NCI-H1092 (cell line): ENCODE measurements at places on chromosomes 5 and 9.

DNA sequence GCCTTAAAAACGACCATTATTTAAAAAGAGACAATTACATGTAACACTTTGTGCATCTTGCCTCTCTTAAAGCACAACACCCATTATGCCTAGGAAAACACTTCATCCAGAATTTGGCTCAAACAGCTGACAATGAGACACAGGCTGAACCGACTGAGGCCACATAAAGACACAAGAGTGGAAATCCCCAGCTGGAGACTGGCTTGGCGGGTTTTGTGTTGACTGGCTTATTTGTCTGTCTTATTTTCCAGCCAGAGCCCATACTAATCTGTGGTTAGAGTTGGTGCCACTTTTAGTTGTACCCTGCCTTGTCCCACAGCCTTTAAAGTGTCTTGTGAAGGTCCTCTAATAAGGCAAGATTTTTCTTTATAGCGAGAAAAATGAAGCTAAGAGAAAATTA is 21.2 kb downstream of the TRIM14 start:
- DNase-seq: peak; percentile 23

GRCh38 chr9:129263836-129264235 is 85.8 kb upstream of the IER5L start:
- no peak for DNase-seq

- DNase-seq: no peak
These were observed 63.3 kb downstream of the CARTPT start for GRCh38 chr5:71782393-71782770.

DNA sequence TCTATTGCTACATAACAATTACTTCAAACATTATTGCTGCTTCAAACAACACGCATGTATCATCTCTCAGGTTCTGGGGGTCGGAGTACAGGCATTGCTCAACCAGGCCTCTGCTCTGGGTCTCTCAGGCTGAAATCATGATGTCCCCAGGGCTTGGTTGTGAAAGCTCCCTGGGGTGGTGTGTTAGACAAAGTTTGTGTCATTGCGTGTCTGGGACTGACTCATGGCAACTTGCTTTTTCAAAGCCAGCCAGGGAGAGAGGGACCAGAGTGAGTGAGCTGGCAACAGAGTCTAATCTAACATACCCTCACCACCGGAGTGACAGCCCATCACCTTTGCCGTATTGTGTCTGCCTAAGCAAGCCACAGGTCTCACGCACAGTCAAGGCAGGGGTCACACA is 259.2 kb upstream of the NFIL3 start:
- DNase-seq: no peak

GRCh38 chr5:139417214-139417613 is 13.3 kb upstream of the SPATA24 start:
- no peak for DNase-seq

DNA sequence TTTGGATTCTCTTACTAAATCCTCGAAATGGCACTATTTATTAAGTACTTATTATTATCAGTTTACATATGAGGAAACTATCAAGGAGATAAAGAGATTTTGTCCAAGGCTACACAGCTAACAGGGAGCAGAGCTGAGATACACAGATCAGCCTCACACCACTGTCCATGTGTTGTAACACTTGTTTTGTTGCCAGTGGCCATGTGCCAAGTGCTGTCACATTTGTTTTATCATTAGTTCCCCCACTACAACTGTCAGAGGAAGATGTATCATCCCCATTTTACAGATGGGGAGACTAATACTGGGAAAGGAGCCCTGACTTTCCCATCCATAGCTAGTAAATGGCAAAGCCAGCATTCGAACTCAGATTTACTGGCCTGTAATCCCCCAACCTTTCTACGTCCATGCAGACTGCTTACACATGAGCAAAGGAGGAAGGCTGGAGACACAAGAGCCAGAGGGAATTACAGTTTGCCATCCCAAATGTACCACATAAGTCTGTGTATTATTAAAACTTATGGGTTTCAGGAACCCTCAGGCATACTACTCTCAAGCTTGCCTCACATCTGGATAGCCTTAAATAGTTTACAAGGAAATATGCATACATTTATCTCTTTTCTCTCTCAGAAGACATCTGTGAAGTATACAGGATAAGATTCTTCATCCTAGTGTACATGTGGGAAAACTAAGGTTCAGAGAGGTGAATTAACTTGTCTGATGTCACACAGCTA is 25.1 kb downstream of the PAPPA start:
- no peak for DNase-seq

DNA sequence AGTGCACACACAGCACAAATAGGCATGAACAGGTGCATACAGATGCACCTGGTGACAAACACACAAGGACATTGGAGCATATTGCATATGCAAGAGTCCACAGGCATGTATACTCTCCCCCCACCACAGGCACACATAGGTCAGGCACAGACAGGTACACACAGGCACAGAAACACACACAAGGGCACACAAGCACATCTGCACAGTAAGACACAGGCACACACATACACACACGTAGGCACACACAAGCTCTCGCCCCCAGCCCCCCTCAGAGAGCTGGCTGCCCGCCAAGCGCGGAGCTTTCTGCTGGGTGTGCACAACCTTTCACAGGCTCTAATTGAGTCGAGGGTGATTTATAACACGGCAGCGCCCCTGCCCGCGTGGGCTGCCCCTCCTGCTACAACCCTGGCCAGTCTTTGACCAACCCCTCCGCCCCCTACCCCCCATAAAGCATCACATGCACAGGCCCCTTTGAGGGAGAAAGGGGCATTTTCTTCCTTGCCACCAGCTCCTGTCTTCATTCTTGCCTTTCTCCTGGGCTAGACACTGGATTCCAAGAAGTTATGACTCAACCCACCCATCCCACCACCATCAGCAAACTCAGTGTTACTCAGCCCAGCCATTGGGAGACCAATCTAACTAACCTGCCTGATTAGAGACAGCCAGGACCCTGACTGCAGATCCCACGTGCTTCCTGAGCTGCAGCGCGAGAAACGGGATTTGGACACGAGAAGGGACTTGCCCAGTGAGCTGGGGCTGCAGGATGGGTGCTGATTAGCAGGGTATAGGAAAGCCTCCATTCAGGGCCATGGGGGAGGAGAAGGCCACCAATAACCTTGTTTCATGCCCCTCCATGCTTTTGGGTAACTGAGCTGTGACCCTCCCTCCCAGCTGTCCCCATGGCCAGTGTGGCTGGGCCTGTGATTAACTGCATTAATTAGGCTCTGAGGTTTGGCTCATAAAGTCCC is 42.8 kb upstream of the PSD2 start:
- DNase-seq: no peak

DNA sequence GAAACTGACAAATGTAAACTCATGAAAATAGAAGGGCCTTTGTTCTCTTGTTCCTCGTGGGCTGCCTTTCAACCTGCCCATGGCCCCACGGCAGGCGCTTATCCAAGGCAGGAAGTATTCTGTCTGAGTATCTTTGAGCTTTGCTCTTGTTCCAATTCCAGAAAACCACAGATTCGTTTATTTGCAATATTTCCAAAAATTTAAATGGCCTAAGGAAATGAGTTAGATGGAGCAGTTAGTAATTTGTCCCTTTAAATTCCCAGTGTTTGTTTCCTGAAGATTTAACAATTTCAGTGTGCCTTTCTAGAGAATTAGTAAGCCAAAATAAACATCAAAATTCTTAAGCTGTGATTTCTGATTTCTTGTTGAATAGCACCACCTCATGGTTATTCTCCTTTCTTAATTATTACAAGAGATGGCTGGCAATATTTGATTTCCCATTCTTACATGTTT is 299.4 kb upstream of the RASA1 start:
- no peak for DNase-seq

DNA sequence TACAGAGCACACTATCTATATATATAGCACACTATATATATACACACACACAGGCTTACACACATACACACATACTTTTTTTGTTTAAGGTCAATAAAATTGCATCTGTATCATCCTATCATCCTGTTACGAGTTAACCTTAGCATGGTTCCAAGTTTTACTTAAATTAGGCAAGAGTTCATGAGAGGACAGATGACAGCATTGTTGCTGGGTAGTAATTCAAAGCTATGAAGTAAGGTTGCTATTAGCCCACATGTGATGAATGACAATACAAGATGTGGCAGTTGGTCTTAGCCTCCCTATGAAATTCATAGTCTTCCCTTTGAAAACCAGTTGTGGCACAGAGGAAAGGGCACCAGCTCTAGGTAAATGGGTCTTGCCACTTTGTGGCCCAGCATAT is 438.1 kb downstream of the ACTL7B start:
- DNase-seq: no peak

GRCh38 chr5:111574311-111574710 is 62.0 kb upstream of the STARD4 start:
- DNase-seq: no peak

DNA sequence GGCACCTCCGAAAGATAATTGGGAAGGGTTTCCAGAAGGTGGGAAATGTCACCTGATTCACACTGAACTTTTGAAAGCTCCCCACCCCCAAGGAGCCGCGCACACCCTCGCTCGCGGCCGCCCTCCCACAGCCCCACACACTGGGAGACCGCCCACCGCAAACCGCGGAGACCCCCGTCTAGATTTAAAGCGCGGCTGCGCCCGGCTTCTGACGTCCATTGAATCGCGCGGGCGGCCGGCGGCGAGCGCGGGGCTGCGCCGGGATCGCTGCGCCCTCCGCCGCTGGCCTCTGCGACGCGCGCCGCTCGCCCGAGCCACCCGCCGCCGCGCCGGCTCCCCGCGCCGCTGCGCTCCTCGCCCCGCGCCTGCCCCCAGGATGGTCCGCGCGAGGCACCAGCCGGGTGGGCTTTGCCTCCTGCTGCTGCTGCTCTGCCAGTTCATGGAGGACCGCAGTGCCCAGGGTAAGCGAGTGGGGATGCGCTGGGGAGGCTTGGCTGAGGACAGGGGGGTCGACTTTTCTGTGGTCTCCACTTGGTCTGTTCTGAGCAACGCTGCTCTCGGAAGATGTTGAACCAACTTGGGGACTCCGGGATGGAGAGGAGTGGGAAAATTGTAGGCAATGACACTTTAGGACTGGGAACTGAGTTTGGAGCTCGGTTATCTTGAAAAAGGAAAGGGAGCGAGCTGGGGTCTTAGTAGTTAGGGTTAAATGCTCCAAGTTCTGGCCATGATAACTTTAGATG is at the start of gene FST:
Gene FST (plus strand): TSS at position 214 of the 743 bp plus-strand sequence. CDS start 163 bp downstream, at position 377.
- DNase-seq: no peak

DNA sequence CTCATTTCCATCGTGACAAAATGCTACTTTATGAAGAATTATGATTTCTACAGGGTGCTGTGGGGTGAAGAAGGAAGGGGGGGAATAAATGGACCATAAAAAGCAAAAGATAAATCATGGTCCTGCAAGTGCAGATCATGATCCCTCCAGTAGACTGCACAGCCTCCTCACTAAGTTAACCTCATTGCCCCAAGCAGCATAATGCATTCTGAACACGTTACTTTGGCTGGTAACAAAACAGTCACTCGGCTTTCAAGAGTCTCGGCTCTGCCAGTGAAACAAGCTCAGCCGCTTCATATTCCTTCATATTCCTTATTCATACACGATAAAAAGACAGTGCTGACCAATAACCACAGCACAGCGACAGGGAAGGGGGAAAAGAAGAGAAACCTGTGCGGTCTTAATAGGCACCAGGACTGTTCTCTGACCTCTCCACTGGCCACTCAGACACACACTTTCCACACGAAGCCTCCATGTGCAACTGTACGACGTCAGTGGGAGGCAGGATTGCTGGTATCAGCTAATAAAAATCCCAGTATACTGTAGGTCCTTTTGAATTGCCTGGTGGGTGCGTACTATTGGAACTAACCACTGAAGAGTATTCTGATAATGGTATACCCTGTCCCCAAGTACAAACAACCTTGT is 60.5 kb downstream of the ANKH start:
- DNase-seq: no peak

DNA sequence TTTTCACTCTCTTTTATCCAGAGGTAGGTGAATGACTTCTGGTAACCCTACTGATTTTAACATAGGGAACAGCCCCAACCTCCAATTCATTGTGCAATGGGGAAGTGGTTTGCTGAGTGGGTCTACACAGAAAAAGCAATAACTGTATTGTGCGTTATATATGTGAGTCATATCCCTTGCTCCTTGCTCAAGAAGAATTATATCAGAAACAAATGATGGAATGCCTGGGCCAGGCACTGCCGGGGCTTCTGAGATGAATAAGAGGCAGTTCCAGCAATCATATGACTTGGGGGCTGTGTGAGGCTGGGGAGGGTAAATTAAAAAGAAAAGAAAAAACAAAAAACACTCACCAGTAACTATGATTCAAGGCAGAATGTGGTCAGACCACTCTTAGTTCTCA is 79.2 kb upstream of the ABCA1 start:
- no peak for DNase-seq

DNA sequence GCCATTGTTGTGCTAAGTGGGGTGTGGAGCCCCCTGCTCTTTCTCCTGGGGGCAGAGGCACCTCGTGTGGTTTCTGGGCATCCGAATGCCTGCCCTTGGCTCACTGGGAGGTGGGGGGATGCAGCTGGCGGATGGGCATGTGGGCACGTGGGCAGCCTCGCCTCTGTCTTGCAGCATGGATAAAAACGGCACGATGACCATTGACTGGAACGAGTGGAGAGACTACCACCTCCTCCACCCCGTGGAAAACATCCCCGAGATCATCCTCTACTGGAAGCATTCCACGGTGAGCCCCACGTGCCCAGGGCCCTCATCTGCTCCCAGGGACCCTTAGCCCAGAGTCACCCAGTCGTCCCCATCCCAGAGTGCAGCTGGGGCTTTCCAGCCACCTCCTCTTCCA is 25.3 kb downstream of the PTGES2 start:
- no peak for DNase-seq

- DNase-seq: no peak
These were observed 76.6 kb downstream of the KCNN2 start for GRCh38 chr5:114438471-114438870.

DNA sequence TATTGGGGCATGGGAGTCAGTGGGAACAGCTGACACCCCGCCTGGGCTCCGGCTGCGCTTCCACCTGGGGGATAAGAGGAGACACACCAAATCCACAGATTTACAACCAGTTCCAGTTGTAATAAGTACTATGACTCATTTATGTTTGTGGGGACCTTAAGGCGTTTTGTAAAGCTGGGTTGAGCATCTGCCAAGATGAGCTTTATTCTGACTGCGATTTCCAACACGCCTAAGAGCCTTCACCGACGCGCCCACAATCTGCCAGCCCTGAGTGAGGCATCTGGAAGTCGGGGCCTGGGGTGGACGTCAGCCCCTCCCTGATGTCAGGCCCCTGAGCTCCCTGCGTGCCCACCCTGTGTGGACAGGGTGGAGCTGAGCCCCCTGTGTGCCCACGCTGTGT is 14.3 kb upstream of the LHX3 start:
- DNase-seq: no peak

- DNase-seq: no peak
These were observed 612.9 kb upstream of the DAB2 start for GRCh38 chr5:40037713-40038112.

- DNase-seq: no peak
These were observed 142.9 kb upstream of the POU5F2 start for GRCh38 chr5:93884254-93884653.

- no peak for DNase-seq
These were observed 34.4 kb upstream of the KCNIP1 start for GRCh38 chr5:170469414-170469813.

- DNase-seq: no peak
These were observed 124.2 kb upstream of the TNPO1 start for GRCh38 chr5:72692231-72692637.
